ENCODE measurements at places on chromosomes 5 and 9.

DNA sequence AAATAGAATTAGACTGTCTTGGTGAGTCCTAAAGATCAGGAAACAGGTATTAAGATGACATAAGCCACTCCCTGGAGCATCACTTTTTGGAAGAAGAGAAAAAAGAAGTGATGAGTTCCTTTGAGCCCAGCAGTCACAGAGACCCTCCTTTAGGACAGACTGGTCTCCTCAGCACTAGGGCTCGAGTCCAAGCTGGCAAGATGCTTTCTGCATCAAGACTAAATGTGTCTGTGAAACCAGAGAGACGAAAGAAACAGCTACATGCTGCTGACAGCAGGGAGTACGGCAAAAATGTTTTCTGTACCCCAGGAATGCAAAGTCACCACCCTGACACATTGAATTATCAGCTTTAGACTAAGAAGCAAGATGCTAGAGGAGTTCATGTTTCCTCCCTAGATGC, 184.5 kb downstream of the CRB2 start:
- DNase-seq = no peak

DNA sequence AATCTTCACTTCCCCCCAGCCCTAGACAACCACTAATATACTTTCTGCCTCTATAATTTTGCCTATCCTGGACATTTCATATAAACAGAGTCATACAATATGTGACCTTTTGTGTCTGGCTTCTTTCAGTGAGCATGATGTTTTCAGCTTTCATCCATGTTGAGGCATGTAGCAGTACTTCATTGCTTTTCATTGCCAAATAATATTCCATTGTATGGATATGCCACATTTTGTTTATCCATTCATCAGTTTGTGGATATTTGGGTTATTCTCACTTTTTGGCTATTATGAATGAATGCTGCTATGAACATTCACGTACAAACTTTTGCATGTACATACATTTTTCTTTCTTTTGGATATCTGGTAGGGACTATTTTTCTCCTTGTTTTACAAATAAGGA, 49.0 kb downstream of the WWC1 start:
- no peak for DNase-seq

DNA sequence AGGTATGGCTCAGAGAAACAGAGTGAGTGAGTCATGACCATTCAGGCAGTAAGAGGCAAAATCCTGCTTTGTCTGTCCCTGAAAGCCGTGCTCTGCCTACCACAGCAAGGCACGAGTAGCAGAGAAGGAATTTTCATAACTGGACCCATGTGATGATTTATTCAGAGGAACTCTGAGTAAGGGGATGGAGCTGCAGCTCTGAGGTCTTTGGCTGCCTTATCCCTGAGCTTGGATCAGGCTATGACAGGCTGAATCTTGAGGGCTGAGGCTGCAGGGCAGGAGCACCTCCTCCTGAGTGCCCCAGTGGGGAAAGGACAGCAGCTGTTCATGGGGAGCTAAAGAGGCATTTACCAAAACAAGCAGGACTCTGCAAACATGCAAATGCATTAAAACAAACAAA, 183.4 kb downstream of the PAPPA start:
- DNase-seq = peak; percentile 70

- DNase-seq = peak; percentile 49
These were observed 50.5 kb upstream of the COL5A1 start for GRCh38 chr9:134591082-134591571.

DNA sequence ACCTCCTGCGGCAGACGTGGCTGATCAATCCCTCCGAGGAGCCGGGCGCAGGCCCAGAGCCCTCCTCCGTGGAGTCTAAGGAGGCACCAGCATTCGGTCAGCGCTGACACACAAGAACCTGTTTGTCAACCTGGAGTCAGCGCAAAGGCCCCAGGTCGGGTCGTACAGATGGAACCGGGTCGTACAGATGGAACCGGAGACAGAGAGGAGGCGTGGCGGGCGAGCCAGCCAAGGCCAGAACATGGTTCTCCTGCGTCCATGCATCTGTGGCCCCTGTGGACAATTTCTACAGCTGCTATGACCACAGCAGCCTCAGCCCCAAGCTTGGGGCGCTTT, 125.1 kb upstream of the SARDH start:
- DNase-seq = no peak

DNA sequence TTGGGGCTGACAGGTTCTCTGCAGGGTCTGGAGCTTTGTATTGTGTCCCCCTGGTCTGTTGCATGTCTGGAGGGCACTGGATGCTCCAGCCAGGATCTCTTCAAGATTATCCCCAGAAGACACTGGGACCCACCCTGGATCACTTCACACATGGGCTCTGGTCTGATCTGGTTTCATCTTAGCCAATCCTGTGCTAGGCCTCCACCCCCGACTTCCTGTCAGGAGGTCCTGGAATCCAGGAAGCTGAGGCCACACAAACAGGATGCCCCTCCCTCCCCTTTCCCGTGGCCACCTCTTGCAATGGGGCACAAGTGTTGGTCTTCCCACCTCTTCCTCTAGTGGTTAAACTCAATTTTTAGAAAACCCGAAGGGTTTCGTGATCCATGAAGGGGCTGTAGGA, 242.6 kb upstream of the MVB12B start:
- no peak for DNase-seq

GRCh38 chr9:115130176-115130575, 12.2 kb upstream of the TNC start:
- DNase-seq = no peak

GRCh38 chr5:16549491-16550206, 67.1 kb downstream of the RETREG1 start:
- DNase-seq = peak; percentile 57

DNA sequence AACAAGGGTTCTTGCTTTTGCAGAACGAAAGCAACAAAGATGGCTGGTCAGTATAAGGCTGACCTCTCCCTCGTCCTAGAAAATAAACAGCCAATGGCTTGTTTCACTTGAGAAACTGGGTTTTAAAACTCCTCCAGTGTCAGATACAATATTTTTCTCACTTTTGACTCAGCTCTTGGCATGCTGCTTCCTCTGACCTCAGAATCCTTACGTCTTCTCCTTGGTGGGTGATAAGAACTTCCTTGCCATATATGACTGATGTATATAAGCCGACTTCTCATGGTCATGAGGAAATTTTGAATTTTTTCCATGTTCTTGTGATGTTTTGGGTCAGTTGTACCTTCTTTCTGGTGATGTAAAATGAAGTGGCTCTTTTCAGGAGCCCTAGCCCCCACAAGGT, 3.8 kb downstream of the ZNF618 start:
- DNase-seq = no peak

DNA sequence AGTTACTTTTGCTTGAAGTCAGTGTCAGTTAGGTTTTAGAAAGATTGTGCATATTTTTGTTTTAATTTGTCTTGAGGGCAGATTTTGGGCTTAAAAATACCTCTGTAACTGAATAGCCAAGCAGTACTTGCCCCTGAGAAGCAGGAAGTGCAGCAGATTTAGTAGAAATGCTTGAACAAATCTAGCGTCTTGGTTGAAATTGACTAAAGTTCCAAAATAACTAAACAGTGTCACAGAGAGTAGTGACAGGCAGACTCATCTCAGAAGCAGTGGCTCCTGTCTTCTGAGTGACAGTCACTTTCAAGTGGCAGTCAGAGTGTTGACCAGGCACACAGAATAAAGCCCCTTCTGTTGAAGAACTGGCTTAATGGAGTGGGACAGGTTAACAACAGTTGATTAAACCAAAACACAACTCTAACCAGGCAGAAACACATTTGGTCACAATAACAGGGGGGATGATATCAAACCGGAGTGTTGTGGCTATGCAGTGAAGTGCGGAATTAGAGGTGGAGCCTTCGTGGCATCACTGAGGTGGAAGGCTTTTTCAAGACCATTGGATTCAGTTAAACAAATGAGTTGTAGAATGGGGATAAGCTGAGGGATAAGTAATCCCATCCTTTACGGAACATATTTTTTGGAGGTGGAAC, 29.1 kb downstream of the TRIO start:
- no peak for DNase-seq

DNA sequence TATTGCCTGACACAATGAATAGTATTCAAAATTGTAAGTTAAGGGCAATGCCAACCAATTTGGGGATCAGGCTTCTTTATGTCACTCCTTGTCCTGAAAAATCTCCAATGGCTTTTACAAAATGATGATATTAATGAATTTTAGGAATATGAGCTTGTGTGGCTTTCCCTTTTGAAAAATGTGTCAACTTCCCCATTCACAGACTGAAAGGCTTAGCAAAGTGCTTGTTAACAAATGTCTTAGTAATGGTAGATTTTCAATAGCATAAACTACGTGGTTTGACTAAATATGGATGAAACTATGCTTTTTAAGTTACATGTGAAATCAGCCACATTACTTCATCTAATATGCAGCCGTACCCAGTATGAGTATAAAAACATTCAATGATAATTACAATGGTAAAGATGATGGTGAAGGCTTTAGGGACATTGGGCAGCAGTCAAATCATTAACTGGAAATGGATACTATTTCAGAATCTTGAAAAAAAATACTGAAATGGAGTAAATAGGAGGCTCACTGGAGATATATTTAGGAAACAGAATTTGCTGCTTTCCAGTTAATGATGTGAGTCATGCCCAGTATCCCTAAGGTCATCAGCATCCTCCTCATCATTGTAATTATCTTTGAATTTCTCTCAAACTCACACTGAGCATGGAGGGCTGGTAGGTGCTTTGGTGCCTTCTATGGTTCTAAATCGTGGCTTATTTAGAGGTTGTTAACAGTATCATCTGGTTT, 113.3 kb upstream of the ZNF608 start:
- DNase-seq = no peak

GRCh38 chr9:110604171-110604601, 24.6 kb upstream of the SVEP1 start:
- no peak for DNase-seq

- DNase-seq = peak; percentile 50
These were observed 400.3 kb downstream of the EBF1 start for GRCh38 chr5:158699298-158699880.

DNA sequence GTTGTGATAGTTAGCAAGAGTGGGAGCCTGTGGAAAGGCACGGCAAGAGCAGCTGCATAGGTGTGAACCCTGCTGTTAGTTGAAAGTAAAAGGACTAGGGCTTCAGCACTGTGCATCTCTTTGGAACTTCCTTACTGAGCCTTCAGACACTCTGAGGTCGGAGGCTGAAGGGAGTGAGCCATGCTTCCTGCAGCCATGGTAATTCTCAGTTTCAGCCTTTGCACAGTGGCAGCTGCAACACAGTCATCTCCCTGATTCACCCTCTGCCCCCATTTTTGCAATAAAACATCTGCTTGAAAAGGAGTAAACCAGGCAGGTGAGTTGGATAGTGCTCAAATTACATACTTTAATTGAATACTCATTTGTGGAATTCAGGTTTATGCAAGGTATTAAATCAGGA, 6.5 kb upstream of the TLE4 start:
- DNase-seq = no peak

- no peak for DNase-seq
These were observed 13.8 kb downstream of the ST8SIA4 start for GRCh38 chr5:100889165-100889743.

DNA sequence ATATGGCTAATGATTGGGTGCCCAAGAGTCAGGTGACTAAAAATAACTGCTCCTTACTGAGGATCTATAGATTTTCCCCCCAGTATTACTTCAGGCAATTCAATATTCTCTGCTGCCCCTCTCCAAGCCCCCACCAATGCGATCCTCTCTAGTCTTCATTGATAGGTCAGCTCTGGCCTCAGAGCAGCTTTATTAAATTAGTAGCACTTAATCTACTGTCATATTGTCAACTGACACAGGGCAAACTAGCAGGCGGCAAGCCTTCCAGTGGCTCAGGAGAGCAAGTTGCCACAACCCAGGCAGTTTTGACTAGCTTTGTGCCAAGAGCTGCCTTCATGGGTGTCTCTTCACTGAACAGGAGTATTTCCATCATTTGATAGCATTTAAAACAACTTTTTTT, 462.9 kb downstream of the BNC2 start:
- DNase-seq = no peak

DNA sequence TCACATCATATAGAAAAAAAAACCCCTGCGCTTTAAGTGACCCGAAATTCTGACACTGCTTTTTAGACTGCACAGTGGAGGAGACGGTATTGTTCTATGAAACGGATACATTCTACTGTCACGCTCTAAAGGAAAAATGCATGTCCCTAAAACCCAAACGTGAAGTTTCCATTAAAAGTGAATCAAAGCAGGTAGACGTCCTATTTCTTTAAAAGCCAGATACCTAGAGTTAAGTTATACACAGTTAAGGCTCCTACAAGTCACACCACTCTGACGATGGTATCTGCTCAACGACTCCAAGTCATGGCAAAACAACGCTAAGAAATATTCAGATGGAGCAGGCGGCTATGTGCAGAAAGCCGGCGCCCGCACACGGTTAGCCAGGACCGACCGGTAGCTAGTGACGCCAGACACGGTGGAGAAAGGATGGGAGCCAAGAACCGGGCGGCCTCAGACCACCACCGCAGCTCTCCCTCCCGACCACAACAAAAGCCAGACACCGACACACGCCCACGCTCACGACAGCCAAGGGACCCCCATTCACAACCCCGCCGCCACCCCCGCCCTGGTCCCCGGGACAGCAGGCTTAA, 734 bp downstream of the SKP1 start:
- peak; percentile 70 for DNase-seq

GRCh38 chr5:120155873-120156272, 308.2 kb upstream of the PRR16 start:
- no peak for DNase-seq

- DNase-seq = no peak
These were observed 1.4 kb downstream of the RAPGEF1 start for GRCh38 chr9:131738293-131739132.

GRCh38 chr9:12511726-12512125, 181.5 kb upstream of the TYRP1 start:
- no peak for DNase-seq

GRCh38 chr9:1659363-1659690, 355.8 kb upstream of the SMARCA2 start:
- DNase-seq = no peak

Data from adipocyte (in vitro differentiated cells).